Fibroblast of skin of left quadriceps (primary cell): ENCODE measurements at places on chromosomes 12 and 14.
A peak's percentile ranks its signal among the peaks of the same experiment; 100 is the strongest.

DNA sequence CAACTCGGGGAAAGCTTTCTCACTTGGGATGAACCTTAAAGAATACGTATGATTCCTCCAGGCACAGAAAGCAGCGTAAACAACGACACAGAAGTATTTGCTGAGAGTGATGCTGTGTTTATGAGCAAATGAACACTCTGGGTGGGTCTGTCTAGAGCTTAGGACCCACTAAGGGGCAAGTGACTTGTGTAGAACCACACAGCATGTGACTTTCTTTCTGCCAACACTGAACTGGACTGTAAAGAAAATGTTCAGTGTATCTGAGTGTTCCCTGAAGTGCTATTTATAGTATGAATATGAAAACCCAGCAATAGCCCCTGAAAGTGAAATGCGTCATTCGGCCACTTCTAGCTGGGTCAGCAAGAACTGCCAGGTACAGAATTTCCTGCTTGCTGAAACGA is 78.5 kb downstream of the ST8SIA1 start:
- no peak for DNase-seq

GRCh38 chr12:51196547-51196946 is 21.3 kb downstream of the POU6F1 start:
- no peak for DNase-seq

DNA sequence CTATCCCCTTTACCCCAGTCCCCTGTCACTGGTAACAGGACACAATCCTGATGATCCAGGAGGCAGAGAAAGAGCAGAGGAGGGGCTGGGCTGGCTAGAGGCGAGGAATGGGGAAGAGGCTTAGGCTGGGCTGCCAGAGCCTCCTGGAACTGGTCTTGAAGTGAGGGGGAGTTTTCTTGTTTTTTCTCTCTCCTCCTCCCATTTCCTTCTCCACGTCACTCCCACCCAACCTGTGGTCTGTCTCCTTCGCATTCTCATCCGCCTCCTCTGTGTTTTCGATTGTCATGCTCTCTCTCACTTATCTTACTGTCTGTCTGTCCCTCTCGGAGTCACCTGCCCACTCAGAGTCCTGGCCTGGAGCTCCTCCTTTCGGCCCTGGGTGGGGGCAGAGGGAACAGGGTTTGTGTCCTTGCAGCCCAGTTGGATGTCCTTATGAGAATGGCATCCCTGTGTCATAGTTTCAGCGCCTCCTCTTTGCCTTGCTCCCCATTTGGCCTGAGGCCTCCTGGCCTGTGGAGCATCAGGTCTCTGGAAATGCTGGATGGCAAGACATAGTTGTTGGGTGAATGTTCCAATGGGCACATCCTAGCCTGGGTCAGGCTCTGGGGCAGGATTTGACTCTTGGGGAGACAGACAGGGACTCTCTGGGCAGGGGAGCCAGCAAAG is 3.4 kb upstream of the KRT80 start:
- DNase-seq: no peak

GRCh38 chr14:78752518-78753188 is 582.5 kb downstream of the NRXN3 start:
- DNase-seq: no peak

DNA sequence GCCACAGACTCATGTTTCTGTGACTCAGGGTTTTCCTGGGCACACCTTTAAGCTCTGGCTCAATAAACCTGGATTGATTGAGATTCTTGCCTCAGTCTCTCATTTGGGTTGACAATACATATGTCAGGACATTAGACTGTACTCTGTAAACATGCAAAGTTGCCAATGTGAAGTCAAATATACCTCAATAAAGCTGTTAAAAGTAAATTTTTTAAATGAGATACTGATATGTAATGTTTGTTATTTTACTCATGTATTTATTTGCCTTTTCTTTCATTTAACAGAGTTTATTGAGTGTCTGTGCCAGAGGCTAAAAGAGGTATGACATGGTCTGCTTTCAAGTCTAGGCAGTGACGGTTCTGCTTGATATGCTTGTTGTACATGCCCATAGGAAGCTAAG is 3.7 kb upstream of the ETFBKMT start:
- DNase-seq: no peak

GRCh38 chr14:96844857-96845570 is 47.8 kb downstream of the VRK1 start:
- no peak for DNase-seq

GRCh38 chr12:96502477-96502876 is 13.1 kb downstream of the CFAP54 start:
- DNase-seq: no peak

DNA sequence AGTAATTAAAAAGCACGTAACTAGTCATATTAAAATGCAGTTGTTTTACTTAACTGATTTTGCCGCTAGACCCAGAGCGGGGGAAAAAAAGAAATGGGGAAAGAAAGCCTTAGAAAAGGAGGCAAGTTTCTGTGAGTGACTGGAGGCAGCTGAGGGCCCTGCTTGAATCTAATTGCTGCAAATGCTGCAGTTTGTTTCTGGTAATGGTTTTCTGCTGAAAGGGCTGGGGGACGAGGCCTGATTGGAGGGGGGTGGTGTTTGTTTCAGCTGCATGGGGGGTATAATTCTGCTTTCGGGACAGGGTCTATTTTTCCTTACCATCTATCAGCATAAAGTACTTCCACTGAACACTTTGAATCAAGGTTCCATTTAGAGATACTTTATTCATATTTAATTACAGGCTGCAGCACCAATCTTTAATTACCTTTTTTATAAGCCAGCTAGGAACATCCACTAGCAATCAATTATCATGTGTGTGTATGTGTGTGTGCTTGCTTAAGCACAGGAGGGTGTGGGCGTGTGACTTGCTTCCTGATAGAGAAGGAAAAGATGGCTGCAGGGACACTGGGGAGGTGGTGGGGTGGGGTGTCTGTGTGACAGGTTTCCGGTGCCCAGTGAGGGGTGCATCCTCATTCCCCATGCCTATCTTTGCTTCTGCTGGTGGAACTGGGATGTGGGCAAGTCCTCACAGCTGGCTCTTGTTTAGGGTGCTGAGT is 83.4 kb downstream of the ADCK1 start:
- no peak for DNase-seq

DNA sequence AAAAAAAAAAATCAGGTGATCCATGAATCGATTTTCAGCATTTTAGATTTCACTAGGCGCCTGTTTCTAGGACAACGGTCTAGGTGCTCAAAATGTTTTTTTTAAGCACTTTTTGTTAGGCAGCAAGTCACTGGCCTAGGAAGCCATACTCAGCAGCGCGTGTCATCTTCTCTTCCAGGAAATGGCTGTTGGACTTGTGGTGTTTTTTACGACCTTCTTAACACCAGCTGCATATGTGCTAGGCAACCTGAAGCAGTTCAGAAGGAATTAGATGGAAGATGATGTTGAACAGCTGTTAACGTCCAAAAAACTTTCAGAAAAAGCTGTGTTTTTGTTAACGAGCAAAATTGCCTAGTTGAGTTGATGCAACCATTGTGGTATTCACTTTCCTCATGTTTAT is 868 bp downstream of the COX8C start:
- no peak for DNase-seq

DNA sequence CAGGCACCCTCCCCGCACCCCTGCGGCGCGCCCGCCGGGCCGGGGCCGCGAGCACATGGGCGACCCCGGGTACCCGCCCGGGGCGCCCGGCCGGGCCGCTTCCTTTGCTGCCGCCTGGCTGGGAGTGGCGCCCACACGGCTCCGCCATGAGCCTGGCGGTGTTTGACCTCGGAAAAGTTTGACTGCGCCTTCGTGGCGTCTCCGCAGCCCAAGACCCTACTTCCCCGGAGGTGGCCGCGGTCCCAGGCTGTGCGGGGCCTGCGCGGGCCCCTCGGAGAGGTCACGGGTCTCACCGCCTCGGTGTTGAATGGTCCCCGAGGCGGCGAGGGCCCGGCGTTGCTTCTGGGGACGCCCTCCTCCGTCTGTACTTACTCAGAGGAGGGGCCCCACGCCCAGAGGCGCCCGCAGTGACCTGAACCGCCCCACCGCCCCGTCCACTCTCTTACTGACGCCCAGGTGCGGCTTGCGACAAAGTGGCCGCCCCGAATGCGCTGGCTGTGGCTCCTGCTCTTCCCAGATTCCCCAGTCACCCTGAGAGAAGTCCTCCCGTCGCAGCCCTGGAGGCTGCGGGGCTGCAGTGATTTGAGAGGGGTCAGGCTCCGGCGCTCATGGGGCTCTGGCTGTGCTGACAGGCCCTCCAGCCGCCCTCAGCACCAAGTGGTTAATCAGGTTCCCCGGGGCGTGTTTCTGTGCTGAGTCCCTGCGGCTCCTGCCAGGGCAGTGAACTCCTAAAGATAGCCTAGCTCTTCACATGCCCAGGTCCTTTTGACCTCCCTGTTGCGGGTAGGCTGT is 5.8 kb downstream of the KMT5A start:
- no peak for DNase-seq

GRCh38 chr12:94753036-94753679 is 102.8 kb upstream of the TMCC3 start:
- no peak for DNase-seq

DNA sequence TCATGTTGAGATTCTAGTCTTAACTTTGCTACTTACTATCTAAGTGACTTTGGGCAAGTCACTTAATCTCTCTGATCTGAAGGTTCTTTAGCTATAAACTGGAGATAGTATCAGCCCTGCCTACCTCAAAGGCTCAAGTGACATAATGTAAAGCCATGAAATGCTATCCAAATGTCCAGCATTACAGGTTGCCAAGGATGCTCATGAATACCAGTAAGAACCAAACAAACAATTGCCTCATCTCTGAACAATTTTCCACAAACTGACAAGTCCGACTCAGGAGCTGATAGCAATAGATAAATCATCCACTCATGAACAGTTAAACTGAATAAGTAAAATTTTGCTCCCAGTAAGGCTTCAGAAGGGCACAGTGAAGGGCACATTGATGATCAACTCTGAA is 51.5 kb downstream of the LMNTD1 start:
- DNase-seq: no peak

DNA sequence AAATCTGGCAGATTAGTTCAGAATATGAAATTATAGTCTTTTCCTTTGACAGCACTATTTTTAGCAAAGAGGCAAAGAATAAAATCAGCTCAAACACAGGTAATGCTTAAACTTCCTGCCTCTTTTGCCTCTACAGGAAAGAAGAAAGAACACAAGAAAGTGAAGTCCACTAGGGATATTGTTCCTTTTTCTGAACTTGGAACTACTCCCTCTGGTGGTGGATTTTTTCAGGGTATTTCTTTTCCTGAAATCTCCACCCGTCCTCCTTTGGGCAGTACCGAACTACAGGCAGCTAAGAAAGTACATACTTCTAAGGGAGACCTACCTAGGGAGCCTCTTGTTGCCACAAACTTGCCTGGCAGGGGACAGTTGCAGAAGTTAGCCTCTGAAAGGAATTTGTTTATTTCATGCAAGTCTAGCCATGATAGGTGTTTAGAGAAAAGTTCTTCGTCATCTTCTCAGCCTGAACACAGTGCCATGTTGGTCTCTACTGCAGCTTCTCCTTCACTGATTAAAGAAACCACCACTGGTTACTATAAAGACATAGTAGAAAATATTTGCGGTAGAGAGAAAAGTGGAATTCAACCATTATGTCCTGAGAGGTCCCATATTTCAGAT is 17.4 kb downstream of the TMPO start:
- DNase-seq: peak; percentile 35

- DNase-seq: no peak
These were observed 62.3 kb downstream of the LRIG3 start for GRCh38 chr12:58858030-58858429.
